Activated naive CD4-positive, alpha-beta T cell (primary cell): ENCODE measurements at places on chromosomes 3 and 15.

- DNase-seq, result no peak
These were observed 4.5 kb downstream of the RAF1 start for GRCh38 chr3:12659316-12660015.

- no peak for DNase-seq
These were observed 5.8 kb upstream of the MEX3B start for GRCh38 chr15:82051664-82052063.

DNA sequence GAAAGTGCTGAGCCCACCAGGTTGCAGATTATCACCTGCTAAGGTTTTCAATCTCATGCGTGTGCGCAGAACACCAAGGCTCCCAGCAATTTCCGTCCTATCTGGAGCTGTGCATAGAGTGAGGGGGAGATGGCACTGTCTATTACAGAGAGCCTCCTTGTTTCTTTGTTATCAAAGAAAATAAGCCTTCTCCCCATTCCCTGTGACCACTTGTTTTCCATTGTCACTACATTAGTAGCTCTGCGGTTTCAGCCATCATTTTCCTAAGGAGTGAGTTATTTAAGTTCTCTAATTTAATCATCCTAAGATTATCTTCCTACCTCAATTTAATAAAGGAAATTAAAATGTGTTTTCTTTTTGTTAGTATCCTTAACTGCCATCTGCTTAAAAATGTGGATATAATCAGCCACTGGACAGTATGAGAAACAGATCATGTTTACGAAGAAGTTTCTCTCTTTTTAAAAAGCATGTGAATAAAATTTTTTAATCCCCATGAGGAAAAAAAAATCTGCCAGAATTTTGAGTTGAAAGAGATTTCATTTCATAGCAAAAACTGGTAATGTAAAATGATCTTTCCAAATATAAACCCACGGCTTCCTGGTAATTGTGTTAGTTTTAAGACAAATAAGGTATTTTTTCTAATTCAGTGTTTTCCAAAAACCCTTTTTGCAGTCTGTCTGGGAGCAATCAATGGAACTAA is 172.3 kb upstream of the UBE2E1 start:
- DNase-seq, result no peak

- DNase-seq, result no peak
These were observed 39.2 kb downstream of the HMCES start for GRCh38 chr3:129317848-129318247.

DNA sequence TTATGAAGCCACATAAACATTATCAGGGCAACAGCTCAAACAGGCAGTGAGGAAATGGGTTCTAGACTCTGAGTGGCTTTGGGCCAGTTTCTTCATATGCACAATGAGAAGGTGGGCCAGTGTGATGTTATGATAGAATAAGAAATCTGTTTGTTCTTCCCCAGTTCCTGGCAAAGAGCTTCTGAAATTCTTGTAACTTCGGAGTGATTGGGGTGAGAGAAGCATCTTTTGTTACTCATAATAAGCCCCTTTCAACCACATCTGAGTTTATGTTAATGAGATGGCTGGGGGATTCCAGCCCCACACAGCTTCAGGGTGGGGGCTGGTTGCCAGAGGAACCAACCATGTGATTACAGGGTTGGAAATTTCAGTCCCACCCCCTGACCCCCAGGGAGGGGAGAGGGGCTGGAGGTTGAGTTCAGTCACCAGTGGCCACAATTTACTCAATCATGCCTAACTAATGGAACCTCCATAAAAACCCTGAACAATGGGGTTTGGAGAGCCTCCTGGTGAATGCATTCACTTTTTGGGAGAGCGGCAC is 57.0 kb upstream of the FRMD4B start:
- no peak for DNase-seq

DNA sequence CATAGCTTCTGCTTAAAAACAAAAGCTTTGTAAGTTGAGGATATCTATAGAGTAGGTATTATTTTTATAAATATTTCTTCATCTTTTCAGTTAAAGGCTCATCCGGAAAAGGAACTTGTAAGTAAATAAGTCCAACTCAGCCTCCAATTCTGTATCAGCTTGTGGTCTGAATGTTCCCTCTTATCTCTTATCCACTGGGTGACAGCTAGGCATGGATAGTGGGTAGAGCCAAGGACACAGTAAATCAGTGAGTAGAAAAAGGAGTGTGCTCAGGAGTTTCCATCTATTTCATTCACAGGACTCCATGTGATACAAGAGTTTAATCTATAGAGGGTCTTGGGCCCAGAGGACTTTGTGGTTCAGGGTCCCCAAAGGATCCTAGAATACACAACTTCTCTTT is 50.9 kb downstream of the FRMD5 start:
- DNase-seq, result no peak

DNA sequence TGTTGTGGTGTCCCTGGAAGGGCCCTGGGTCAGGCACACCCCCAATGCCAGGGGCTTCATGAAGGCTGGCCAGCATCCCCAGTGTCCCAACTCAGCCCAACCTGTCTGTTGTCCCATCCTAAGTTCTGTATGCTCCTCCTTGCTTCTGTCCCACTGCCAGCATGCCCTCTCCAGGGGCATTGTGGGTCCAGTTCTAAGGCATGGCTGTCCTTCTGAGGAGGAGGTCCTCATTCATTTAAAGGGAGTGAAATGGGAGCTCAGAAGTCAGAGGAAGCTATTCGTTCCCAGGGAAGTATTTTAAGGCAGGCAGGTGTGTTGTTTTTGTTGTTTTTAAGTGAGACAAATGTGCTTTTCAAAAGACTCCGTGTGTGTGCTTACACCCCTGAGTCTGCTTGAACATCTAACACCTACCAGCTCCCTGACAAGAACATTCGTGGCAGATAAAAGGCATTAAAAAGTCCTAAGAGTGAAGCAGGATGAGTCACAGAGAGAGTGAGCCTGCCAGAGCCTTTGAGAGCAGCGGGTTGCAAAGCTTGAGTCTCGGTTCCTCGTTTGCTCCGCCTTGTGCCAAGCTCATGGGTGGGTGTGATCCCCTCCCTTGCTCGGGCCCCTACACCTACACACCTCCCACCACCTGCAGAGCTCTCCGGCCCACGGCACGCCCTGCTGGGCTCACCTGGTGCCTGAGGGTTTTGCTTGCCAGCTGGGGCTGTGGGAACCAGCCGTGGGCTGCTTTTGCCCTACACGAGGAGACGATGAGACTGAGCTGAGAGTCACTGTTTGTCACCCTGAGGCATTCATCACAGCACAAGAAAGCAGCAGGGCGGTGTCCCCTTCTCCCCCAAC is 183.4 kb upstream of the TOPAZ1 start:
- no peak for DNase-seq

GRCh38 chr3:33898901-33899300 is 100.5 kb downstream of the PDCD6IP start:
- no peak for DNase-seq

GRCh38 chr15:98901434-98902072 is 106.0 kb downstream of the PGPEP1L start:
- no peak for DNase-seq

DNA sequence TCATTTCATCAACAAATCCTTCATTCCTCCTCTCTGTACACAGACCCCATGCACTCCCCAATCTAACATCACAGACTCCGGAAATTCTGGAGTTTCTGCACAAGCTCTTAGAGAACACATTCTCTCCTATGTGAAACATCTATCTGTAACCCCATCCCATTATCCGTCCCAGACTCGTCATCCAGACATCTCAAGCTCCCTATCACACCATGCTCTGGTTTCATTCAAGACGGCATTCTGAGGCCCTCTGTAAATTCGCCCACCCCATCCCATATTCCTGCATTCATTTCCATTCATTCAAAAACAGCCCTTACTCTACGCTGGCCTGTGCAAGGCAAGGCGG is 575 bp downstream of the LEO1 start:
- no peak for DNase-seq

GRCh38 chr3:139252719-139253118 is 91.1 kb upstream of the MRPS22 start:
- DNase-seq, result no peak

DNA sequence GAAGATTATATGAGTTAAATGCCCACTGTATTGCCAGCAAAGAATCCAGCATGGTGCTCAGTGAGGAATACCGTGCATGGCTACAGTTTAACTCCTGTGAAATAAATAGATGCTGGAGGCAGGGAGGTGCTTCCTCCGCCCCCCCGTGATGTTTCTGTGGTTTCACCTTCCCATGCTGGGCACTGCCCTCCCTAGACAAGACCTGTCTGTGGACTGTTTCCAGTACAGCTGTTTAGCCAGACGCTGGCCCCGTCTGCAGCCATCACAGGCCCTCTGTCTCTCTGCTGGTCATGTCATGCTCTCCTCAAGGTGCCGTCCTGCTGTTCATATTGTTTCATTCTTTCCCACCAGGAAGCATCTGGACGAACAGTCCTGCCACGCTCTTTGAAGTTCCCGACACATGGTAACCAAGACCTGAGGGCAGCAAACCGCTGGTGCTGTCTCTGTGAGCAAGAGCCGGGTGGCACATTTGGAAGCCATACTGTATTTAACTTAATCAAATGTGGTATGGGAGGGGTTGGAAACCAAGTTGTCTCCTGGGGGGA is 31.4 kb downstream of the GOLGA8S start:
- DNase-seq, result no peak

- DNase-seq, result no peak
These were observed 48.0 kb upstream of the SCAANT1 start for GRCh38 chr3:63960048-63960711.

GRCh38 chr3:169969174-169970095 is 2.8 kb downstream of the SEC62 start:
- no peak for DNase-seq

- no peak for DNase-seq
These were observed 29.5 kb upstream of the SNRK start for GRCh38 chr3:43256714-43257461.

DNA sequence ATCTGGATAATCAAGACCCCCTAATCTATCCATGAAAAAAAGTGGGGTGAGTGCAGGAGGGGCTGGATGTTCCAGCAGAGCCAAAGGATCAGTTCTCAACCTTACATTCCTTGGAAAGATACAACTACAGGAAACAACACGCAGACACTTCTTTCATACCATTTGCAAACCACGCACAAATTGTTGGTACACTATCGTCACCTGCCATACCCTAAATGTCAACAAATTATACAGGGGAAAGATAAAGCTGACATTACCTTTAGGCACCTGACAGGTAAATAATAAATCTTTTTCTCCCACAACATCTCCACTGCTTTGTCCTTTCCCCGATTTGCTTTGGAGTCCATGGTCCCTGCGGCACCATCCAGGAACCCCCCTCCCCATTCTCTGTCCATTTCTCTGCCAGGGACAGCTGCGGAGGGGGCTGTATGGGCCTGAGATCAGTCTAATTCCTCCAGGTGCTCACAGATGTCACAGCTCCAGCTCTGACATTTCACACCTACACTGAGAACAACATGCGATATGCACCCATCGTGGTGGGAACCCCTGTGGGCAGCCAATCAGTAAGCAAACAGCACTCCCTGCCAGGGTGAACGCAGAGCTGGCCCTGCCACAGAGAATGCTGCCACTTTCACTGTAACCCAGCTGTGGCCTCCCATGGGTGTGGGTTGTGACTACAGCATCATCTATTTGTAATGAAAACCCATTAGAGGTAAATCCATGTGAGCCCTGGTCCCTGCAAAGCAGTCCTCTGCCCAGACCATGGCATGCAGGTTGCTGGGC is 37.7 kb upstream of the BCL2L10 start:
- DNase-seq, result no peak

DNA sequence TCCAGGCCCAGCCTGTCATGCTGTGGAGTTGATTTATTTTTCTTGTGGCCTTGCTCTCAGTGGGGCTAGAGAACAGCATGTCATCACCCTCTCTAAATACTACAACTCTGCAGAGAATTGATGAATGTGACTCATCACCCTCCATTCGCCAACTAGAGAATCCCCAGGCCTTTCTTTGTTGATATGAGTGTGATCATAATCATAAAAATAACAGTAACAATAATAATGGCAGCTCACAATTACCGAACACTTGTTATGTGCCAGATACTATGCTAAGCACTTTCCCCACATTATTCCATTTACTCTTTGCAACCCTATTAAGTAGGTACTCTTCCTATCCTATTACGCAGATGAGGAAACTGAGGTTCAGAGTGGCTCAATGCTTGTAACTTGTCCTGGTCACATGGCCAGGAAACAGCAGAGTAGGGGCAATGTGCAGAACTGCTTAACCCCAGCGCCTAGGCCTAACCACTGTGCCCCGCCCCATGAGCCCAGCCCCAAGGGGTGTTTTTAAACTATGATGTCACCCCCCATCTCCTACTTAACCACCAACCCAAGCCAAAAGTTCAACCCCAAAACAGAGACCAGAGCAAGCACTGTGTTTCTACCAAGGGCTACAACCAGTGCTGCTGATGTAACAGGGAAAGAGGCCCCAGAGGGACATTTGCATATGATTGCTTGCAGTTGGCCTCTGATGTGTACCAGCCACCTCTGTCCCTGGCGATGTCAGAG is 104.5 kb downstream of the ADCY5 start:
- DNase-seq, result no peak

DNA sequence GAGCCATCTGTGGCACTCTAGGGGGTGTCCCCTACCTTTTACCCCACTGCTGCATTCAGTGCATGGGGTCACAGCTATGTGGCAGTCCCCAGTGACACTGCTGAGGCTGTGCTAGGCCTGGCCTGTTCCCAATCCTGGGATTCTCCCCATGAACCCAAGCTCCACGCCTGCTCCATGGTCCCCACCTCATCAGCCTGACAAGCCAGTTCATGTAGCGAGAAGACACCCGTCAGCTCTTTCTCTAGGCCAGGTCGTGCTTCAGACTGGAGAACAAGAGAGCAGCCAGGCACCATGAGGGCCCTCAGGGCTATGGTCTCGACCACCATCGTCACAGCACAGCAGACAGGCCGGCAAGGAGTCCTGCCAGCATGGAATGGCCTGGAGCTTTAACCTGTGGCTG is 72.8 kb upstream of the PRR20G start:
- DNase-seq, result no peak

GRCh38 chr3:31743331-31744089 is 210.8 kb downstream of the STT3B start:
- no peak for DNase-seq

- no peak for DNase-seq
These were observed 27.3 kb upstream of the SLC28A2 start for GRCh38 chr15:45224621-45225217.

- no peak for DNase-seq
These were observed 36.8 kb upstream of the RFTN1 start for GRCh38 chr3:16550305-16550675.

- no peak for DNase-seq
These were observed 104.1 kb downstream of the LIPC start for GRCh38 chr15:58535894-58536293.

- no peak for DNase-seq
These were observed 67.7 kb downstream of the CPN2 start for GRCh38 chr3:194283221-194284006.

- no peak for DNase-seq
These were observed 20.4 kb downstream of the KPNA4 start for GRCh38 chr3:160544844-160545503.

DNA sequence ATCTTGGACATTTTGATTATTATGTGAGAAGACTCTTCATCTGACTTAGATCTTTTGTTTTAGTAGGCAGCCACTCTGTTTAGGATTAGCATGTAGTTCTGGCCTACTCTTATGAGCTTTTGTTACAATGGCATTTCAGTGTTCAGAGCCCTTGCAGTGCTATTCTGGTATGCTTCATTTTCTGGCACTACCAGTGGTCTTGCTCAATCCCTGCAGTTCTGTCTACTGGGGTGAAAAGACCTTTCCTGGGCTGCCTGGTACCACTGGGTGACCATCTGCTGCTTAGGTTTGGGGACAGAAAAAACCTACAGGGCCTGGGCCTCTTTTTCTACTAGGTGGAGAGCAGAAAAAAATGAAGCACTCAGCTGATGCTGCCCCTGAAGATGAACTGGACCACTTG is 42.5 kb downstream of the IL16 start:
- DNase-seq, result no peak
